ENCODE measurements at places on chromosomes 3 and 15.

DNA sequence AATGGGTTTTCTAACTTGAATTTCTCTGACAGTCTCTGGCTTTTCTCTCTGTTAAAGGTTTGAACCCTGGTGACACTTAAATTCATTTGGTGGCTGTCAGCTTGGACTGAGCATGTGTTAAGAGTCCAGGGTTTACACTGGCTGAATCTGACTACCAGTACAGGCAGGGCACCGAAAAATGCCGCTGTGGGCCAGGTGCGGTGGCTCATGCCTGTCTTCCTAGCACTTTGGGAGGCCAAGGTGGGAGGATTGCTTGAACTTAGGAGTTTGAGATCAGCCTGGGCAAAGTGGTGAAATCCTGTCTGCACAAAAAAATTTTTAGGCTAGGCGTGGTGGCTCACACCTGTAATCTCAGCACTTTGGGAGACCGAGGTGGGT is 1.8 kb downstream of the MANF start:
- no peak for DNase-seq

DNA sequence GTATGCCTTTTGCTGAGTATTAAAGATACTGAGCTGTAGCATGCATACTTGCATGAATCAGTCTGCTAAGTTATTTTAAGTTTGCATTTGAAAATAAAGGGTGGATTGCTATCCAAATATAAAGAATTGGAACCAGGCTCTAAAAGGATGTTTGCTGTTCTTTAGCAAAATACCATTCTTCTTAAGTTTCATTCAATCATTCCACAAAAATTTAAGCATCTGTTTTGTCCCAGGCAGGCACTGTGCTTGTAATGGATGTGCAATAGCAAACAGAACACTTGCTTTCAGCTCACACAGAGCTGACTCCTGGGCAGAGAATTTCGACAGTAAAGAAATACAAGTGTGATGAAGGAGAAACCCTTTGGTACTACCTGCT is 151.1 kb downstream of the PGPEP1L start:
- no peak for DNase-seq

DNA sequence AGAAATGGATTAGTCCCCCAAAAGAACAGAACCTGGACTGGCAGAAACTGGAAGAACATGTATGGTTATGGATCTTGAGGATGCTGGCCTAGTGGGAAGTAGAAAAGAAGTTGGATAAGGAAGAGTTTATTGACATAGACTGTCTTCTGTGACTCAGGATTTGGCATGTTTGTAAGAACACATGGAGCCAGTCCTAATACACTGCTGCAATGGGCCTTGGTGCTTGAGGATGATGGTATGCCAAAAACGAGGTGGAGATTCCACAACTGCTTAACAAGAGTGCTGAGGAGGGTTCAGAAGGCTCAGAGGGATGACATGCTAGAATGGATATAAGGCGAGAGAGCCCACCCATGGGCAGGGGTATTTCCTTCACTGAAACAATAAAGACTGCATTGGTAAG is 22.4 kb downstream of the LZTFL1 start:
- no peak for DNase-seq

DNA sequence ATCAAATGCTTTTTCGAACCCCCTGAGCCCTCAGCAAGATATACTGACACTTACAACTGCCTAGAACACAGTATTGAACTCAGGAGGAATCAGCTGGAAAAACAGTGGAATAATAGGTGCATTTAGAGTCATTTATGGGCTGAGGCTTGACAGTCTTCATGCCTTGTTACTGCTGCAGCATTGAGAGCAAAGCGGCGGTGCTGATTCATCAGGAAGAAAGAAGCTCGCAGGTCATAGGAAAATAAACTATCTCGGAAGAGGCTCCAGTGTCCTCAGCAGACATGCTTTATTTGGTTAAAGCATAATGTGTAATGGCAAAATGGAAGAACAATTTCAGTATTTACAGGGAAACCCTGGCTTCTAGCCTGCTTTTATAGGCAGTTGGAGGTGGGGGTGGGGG is 30.1 kb upstream of the NEO1 start:
- DNase-seq: no peak

DNA sequence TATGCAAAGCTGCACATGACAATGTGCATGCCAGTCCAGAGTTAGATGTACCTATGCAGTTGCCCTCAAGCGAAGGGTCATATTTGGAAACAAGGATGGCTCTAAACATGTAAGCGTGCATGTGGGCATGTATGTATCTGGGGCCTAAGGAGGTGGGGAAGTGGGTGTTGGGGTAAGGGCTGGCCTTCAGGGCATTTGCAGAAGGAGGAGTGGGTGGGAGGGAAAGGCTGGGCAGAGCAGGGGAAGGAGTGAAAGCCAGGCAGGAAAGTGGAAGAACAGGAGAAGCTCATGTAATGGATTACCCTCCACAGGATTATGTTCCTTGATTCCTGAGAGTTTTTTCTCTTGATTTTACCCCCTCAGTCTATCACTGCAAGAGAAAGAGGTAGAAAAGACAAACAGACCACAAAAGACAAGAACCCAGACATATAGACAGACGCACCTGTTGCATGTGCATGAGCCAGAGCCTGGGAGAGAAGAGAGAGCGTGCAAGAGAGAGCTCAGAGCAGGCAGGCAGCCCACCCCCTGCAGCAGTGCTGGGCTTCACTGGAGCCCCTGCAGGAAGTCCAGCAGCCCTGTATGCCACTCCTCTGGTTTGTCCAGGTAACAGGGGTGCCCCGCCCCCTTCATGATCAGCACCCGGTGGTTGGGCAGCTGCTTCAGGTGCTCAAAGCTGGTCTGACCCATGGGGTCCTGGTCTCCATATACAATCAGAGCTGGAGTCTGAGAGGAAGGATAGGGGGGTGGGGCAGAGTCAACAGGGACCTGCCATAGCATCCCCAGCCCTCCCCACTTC is 1.8 kb upstream of the PCBP4 start:
- no peak for DNase-seq

GRCh38 chr15:64813075-64813474 is 12.4 kb downstream of the PIF1 start:
- no peak for DNase-seq

DNA sequence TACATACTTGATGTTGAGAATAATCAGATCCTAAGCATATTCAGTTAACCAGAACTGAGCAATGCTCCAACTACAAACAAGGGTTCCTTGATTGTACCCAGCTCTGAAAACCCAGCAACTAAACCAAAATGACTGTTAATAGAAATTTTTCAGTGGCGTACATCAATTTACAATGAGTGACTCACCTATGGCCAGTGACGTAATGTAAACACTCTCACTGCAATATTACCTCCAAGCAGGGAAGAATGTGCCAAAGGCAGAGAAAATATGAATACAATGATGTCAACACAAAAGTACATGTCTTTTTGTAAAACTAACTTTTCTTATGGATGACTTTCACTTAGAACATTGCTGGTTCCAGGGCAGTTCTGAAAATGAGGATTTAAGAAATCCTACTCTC is 611.3 kb downstream of the EDEM1 start:
- no peak for DNase-seq

DNA sequence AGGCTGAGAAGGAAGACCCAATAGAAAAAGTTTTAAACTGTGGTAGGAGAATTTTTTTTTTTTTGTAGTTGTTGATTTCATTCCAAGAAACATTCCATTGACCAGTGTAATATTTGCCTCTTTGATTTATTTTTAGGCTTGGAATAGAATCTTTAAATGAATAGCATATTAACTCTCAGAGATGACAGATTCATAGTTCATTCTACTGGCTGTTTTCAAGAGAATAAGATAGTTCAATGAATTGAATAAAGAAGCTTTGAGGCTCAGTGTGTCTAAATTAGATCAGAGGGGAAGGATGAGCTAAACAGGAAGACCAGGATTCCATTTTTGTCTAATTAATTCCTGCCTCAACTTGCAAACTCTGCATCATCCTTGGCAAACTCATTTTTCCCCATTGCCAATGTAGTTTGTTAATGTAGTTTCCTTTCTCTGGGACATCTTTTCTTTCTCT is 98.4 kb downstream of the NAALADL2 start:
- DNase-seq: no peak

DNA sequence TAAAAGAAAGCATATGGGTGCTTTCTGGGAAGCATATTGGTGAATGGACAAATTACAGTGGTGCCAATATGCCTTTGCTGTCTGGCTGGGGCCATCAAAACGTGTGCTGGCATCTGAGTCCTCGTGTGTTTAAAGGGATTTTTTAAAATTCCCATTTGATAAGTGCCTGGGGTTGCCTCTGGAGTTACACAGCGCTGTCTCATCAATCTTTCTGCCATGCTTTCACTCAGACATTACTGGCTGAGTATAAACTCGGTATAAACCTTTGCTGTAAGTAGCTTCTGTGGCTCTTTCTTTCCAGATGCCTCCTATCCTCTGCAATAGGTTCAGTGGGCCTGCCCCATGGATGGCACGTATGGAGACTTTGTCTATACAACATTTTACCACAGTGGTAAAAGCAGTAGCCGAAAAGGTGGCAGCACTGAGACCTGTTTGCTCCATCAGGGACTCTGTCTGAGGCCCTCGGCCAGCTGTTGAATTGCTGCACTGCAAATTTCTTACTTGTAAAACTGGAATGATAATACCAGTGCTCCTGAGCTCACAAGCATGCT is 195.5 kb downstream of the LPP start:
- no peak for DNase-seq

GRCh38 chr3:101828691-101829436 is 20.4 kb upstream of the NFKBIZ start:
- no peak for DNase-seq

DNA sequence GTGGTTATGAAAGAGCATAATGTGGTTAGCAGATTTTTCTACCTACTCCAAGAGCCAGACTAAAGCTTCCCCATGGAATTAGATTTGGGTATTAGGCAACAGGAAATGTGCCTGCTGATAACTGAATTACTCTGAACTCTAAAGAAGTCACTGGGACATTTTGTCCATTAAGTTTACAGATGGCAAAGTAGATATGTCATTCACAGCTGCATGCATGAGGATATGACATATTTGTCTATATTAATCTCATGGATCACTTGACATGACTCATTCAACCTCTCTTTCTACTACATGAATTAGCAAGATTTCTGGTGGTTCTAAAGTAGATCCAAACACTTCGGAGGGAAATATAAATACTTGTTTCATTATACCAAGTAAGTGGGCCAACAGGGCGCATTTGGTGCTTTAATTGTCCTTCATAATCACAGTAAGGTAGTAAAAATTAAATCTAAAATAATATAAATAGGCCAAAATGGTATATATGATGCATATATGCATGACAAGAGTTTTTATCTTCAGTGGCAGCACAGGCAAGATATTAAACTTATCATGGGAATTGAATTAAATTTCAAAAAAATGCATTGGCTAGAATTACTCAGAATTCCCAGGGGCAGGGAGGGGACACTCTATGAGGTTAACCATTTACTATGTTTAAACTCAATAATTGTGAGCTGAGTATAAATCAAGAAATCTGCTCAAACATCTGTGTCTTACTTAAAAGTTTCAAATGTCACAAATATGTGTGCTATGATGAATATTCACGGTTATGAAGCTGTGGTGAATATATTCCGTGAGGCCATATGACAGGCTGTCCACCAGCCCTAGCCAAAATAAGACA is 365.3 kb upstream of the KCNMB2 start:
- no peak for DNase-seq

- DNase-seq: no peak
Observed at GRCh38 chr3:127720985-127721935, 48.5 kb downstream of the ABTB1 start.

DNA sequence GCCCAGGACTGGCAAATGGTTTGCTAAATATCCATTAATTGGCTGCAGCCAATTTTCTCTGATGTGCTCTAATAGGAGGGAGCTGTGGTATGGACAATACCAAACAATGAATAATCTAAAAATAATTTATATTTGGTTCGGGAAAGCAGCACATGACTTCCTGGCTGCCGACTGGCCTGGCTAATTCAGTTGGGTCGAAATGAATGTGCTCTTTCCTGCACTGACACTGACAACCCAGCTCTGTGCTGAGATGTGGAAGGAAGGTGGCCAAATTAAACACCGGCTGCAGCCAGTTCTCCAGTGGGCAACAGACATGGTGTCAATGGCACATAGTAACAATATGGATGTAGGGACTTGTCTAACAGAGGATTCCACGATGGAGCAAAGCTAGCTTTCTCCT is 21.1 kb upstream of the COLQ start:
- DNase-seq: no peak

DNA sequence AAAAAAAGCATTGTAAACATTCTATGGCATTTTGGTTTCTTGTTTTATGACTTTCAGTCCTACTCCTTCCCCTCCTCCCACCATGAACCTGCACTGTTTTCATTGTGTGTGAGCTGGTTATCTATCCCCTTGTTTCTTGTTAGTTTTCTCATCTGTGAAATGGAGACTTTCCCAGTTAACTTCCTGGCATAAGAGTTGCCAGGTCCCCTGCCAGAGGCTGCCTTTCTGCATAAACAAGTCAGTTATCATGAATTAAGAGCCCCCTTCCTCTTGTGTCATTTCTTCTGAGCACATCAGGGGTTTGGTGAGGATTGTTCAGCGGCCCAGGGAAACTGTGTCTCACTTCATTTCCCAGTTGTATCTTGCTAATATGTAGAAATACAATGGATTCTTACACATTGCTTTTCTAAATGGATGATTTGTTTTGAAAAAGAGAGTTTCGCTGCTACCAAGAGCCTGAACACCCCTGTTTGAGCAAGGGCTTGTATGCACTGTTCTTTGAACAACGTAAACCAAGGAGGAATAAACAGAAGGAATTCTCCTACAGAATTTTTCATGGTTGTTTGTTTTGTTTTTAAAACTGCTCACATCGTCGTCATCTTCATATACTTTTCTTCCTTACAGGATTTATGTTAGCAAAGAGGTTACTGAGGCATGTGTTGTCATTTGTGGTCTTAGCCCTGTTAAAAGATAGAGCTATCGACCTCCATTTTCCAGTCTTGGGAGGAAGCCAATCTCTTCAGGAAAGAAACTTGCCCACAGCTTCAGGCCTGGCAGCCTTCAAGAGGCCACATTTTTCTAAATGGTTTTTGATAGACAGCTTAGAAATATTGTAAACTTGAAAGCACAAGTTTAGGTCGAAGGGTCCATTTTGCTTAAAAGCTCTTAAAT is 144.6 kb upstream of the IL12A start:
- no peak for DNase-seq

- no peak for DNase-seq
Observed at GRCh38 chr3:172317481-172317880, 130.8 kb downstream of the GHSR start.

GRCh38 chr15:68852461-68852860 is 31.8 kb upstream of the ANP32A start:
- no peak for DNase-seq

DNA sequence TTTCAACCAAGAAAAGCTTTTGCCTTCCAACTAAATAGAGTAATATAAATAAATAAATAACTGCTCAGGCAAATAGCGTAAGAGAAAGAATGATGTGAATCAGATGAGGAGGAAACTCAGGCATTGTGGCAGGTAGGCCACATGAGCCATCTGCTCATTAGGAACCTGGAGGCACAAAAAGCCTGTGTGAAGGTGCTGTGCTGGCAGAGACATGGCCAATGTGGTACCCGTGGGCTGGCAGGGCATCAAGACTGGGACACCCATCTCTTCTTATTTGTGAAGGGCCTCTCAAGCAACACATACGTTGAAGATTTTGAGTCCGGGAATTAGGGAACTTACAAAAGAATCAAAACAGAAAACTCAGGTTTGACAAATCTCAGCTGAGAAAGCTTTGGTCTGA is 9.5 kb downstream of the ANKRD34C start:
- DNase-seq: no peak
